ENCODE measurements at places on chromosomes 5 and 9.

GRCh38 chr5:144815131-144815530 lies 644.5 kb downstream of the KCTD16 start:
- no peak for DNase-seq

- no peak for DNase-seq
Measured at GRCh38 chr9:22100626-22101025, 91.5 kb upstream of the CDKN2B start.

DNA sequence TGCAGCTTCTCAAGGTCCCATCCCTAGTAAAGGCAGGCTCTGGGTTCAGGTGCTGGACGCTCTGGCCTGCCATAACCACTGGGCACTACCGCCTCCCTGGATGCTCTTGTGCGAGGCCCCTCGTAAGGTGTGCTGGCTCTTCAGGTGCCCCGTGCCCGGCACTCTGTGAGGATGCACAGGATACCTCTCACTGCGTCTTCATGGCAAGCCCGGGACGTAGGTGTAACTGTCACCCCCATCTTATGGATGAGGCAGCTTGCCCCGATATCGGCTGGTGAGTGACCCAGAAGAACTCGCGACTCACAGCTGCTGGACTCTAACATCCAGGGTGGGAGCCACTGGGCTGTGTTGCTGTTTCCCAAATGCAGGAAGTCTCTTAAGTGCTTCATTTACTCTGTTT lies 79.0 kb downstream of the GTF3C4 start:
- no peak for DNase-seq

DNA sequence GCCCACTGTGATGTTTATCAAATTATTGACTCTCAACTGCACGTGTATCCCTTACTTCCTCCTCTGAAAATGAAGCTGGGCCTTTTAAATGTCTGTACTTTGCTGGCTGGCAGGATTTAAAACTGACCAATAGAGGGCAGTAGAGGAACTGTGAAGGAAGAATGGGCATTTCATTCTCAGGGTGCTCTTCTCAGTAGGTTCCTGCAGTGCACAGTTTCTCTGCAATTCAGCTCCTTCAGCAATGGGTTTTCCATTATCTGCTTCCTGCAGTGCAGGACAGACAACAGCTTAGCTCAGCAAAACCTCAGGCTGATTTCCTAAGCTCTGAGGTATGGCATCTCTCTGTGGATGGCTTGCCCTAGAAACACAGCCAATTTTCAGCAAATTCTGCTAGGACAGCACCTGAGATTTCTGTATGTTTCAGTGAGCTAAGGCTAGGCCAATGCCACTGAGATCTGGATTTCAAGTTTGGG lies 298.4 kb upstream of the PRDM9 start:
- peak; percentile 29 for DNase-seq

- no peak for DNase-seq
Measured at GRCh38 chr5:97628807-97629206, 445.8 kb upstream of the RIOK2 start.

GRCh38 chr5:78793907-78794662 lies 145.5 kb upstream of the LHFPL2 start:
- no peak for DNase-seq

- peak; percentile 16 for DNase-seq
Measured at GRCh38 chr5:891837-892393, 686 bp downstream of the BRD9 start.

- peak; percentile 33 for DNase-seq
Measured at GRCh38 chr5:137078171-137078665, 420.9 kb downstream of the SPOCK1 start.

DNA sequence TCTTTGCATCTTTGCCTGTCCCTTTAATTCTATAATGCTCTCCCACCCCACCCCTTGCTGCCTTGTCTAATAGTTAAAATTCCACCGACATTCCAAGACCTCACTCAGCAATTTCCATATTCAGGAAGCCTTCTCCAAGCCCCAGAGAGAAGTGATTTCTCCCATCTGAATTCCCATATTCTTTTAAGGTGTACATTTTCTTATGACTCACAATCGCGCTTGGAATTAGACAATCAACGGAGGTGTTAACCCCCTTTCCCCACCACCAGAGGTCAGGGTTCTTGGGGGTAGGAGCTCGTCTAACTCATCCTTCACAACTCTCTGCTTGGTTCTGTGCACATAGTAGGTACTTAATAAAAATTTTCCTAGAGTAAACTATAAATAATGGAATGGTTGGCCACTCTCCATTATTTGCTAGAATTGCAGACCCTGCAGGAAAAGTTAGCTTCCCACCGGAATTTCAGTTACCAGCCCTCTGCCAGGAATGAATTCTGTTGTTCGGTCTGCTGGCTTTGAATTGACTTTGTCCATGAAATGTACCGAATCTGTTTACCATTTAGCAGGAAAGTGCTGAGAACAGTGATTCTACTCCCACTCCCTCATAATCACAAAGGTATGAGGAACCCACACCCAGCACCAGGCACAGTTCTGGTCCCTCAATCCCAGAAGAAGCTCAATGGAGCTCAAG lies 5.0 kb downstream of the KCNIP1 start:
- no peak for DNase-seq

DNA sequence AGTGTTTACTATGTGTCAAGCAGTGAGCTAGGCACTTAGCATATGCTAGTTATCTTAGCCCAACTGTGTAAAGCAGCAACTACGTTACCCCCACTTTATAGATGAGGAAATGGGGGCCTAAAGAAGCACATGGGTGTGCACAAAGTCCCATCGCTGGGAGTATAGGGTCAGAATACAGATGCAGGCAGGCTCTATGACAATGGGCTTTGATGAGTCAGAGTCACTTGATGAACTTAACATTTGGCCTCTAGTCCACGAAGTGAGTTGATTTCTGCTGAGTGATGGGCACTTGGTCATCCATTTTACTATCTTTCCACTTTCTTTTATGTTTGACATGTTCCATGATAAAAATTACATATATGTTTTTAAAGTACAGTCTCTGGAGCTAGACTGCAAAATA lies 204.3 kb downstream of the TRIM32 start:
- DNase-seq = no peak

- no peak for DNase-seq
Measured at GRCh38 chr5:25948278-25948677, 1090.1 kb downstream of the CDH9 start.

- DNase-seq = no peak
Measured at GRCh38 chr9:98002808-98003207, 19.7 kb downstream of the ANP32B start.

GRCh38 chr9:131739959-131740648 lies at the start of gene RAPGEF1:
RAPGEF1 (minus strand) TSS chr9:131740076; CDS start chr9:131739830, 246 bp downstream.
- no peak for DNase-seq

DNA sequence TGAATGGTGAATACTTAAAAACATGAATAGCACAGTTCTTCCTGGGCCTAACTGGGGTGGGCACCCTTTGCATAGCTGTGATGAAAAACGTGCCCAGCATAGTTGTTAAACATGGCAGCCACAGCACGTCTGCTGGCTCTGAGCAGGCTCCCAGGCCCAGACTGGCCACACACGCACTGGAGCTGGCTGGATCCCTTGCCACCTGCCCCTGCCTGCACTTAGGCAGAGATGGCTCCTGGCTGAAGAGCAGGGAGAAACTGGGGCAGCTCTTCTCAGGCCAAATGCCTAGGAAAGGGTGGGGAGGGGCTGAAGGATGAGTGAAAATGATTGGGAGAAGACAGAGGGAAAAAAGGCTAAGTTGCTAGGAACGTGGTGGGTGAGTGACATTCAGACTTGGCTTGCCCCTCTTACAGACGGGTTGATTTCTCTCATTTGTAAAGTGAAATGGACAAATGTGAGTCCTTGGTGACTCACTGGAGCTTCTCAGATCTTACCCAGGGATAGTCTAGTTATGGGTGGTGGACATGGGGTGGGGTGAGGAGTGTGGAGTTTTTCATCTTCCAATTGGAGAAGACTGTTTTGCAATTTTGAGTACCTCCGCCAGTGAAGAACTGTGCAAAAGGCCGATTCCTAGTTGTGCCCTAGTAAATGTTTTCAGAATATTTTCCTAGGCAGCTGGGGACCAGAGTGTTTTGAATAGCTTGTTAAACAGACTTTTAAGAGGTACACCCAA lies 42.4 kb downstream of the TRIO start:
- peak; percentile 78 for DNase-seq

DNA sequence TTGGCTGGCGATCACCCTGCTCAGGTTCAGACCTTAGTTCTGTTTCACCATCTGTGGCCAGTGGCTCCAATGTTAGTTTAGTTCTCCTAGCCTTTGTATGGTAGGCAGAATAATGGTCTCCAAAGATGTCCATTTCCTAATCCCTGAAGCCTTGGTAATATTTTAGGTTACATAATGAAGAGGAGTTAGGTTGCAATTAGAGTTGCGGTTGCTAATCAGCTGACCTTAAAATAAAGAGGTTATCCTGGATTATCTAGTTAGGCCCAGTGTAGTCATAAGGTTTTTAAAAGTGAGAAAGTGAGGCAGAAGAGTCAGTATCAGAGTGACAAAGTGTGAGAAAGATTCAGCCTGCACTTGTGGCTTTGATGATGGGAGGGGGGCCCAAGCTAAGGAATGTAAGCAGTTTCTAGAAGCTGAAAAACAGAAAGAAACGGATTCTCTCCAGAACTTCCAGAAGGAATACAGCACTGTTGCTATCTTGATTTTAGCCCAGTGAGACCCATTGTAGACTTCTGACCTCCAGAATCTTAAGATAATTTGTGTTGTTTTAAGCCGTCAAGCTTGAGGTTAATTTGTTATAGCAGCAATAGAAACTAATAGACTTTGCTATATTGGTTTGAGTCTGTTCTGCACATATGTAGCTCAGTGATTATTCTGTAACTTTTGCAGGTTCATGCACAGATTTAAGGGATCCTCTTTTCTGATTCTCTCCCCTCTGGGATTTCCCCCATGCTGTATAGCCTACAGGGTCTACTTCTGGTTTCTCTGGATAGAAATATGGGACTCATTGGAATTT lies 21.6 kb downstream of the LNPEP start:
- DNase-seq = no peak

Data from astrocyte of the spinal cord (primary cell).